SK-N-SH (cell line): ENCODE measurements at places on chromosomes 12 and 14. TPM values are rescaled to one million over a fixed set of nuclear protein-coding genes. Genes with fewer than 3 reads are reported as not detected.

DNA sequence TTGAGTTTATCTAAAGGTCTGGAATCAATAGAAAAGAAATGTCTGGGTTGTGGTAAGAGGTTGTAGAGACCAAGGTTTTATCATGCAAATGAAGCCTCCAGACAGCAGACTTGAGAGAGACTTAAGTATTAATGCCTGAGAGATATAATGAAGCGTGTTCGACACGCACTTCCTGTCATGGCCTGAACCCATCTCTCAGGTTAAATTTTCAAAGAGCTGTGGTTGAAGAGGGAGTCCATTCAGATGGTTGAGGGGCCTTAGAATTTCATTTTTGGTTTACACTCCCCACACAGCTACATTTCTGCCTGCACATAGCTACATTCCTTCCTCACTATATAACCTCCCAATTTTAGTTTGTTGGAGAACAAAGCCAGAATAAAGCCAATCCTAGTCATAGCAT is 10.1 kb upstream of the CLEC12A start:
- no peak for DNase-seq
- no peaks in the 10 kb centered on the region for H3K36me3 ChIP-seq
- H3K27me3 ChIP-seq: no peaks in the 10 kb centered on the region
- H3K4me1 ChIP-seq: no peaks in the 10 kb centered on the region

The EIF2S3B gene
- polyA plus RNA-seq: 0.07 and 0.16 TPM in 2 replicates

The PTPN21 gene
- polyA plus RNA-seq: 5.6 and 6.5 TPM in 2 replicates

DNA sequence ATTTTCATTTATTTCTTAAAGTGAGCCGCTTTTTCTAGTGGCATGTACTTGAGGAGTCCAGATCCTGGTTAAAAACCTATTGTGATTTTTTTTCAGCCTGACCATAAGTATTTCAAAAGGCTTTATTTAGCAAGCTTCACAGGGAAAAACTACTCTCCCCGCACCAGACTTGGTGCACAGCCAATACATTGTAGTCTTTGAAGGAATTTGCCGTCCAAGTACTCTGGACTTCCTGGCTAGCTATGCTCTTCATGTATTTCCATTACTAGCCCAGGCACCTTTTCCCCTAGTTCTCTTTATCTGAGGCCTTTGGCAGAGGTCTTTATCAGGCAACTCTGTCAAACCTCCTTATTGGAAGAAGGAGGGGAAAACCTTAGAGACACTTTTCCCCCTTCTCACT is 234.7 kb downstream of the CCDC91 start:
- H3K27me3 ChIP-seq: no peaks in the 10 kb centered on the region
- no peaks in the 10 kb centered on the region for H3K4me1 ChIP-seq
- no peak overlapping the region for H3K27ac ChIP-seq
- H3K36me3 ChIP-seq: no peaks in the 10 kb centered on the region
- no peak for DNase-seq

- DNase-seq: no peak
- H3K4me1 ChIP-seq: peaks cover 6% of the 10 kb centered on the region; the same call in 1 of the 2 replicates
- no peak overlapping the region for H3K4me3 ChIP-seq
- no peak overlapping the region for H3K27ac ChIP-seq
- H3K36me3 ChIP-seq: no peaks in the 10 kb centered on the region
These were observed 23.7 kb upstream of the SLC2A3 start for GRCh38 chr12:7959701-7960121.

The INHBC gene
- 0.08 and 0.10 TPM in 2 replicates for polyA plus RNA-seq
